Left ventricle myocardium inferior (tissue), 1 donor: ENCODE measurements at places on chromosomes 7 and 10. TPM values are rescaled to one million over a fixed set of nuclear protein-coding genes. Genes with fewer than 3 reads are reported as not detected.

Gene HOGA1
- 47.1 TPM for total RNA-seq

Gene AZGP1
- 85.5 TPM for total RNA-seq

Gene PHYHIPL
- total RNA-seq, result 0.11 TPM

Gene UPP1
- total RNA-seq, result 19.8 TPM

Gene TMEM213
- total RNA-seq, result not detected

Gene MNX1
- total RNA-seq, result not detected

Gene CYP2C19
- total RNA-seq, result not detected
